ENCODE measurements at places on chromosomes 5 and 9.

DNA sequence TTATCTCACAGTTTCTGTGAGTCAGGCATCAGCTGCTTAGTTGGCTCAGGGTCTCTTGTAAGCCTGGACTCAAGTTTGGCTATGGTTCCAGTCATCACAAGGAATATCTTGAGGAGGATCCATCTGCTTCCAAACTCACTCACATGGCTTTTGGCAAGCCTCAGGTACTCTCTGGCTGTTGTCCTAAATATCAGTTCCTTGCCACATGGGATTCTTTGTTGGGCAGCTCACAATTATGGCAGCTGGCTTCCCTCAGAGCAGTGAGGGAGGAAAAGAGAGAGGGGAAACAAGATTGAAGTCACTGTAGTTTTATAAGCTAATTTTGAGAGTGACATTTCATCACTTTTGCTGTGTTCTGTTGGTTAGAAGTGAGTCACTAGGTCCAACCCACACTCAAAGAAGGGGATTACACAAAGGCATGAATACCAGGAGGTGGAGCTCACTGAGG lies 144.5 kb downstream of the GCNT1 start:
- no peaks in the 10 kb centered on the region for H3K27me3 ChIP-seq
- H3K4me3 ChIP-seq: no peak overlapping the region
- H3K4me1 ChIP-seq: no peaks in the 10 kb centered on the region
- DNase-seq: no peak
- no peaks in the 10 kb centered on the region for H3K36me3 ChIP-seq

GRCh38 chr5:112995764-112996618 lies 19.4 kb downstream of the DCP2 start:
- no peak overlapping the region for H3K27ac ChIP-seq
- H3K27me3 ChIP-seq: no peaks in the 10 kb centered on the region
- H3K4me1 ChIP-seq: no peaks in the 10 kb centered on the region

- H3K4me1 ChIP-seq: no peaks in the 10 kb centered on the region
- no peak for DNase-seq
- H3K36me3 ChIP-seq: no peaks in the 10 kb centered on the region
- H3K27ac ChIP-seq: no peak overlapping the region
- H3K27me3 ChIP-seq: no peaks in the 10 kb centered on the region
Measured at GRCh38 chr5:122858451-122858850, 13.0 kb downstream of the SNX24 start.

GRCh38 chr5:120605325-120606079 lies 141.4 kb downstream of the PRR16 start:
- no peaks in the 10 kb centered on the region for H3K4me1 ChIP-seq
- no peaks in the 10 kb centered on the region for H3K27me3 ChIP-seq
- DNase-seq: no peak
- H3K27ac ChIP-seq: no peak overlapping the region

DNA sequence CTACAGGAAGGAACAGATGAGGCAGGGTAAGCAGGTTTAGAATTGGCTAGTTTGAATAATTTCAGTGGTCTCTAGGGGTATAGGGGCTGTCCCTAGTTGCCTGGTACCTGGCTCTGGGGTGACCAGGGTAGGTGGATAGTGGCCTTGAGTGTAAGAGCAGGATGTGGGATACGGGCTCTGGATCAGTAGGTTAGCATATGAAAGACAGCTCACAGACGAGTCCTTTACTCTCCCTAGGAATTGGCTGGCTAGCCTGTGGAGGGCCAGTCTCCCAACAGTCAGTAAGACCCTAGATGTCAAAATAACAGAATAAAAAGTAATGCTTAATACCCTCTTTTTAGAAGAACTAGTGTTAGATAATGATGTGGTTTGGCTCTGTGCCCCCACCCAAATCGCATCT lies 16.6 kb upstream of the C9orf152 start:
- no peaks in the 10 kb centered on the region for H3K36me3 ChIP-seq
- DNase-seq: no peak
- no peaks in the 10 kb centered on the region for H3K27me3 ChIP-seq
- no peak overlapping the region for H3K4me3 ChIP-seq

GRCh38 chr9:98334796-98335195 lies 79.3 kb upstream of the TBC1D2 start:
- H3K27ac ChIP-seq: no peak overlapping the region
- no peak for DNase-seq

DNA sequence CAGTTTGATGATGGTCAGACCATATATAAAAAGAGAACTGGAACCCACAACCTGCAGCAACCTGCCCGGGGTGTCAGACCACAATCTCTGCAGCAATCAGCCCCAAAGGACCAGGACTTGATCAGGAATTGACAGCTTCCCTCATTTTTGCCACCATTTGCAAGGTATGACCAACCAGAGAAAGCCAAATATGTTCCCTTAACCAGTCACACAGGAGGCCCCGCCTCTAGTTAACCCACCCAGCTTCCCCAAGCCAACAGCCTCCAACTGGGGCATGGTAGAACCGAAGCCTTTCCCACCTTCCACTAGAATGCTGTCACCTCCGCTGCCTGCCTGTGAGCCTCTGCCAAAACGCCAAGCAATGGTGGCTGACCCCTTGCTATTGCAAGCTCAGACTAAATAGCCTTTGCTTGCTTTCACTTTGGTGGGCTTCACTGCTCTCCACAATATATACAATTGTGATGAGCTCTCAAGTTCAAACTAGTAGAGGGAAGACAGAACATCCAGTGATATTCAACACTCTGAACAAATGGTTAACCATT lies 86.3 kb downstream of the AK8 start:
- no peak for DNase-seq
- H3K4me1 ChIP-seq: no peaks in the 10 kb centered on the region

GRCh38 chr9:89610391-89610925 lies 5.6 kb downstream of the GADD45G start:
- no peak overlapping the region for H3K27ac ChIP-seq
- no peaks in the 10 kb centered on the region for H3K36me3 ChIP-seq
- H3K4me3 ChIP-seq: no peak overlapping the region
- DNase-seq: no peak
- H3K27me3 ChIP-seq: no peaks in the 10 kb centered on the region

DNA sequence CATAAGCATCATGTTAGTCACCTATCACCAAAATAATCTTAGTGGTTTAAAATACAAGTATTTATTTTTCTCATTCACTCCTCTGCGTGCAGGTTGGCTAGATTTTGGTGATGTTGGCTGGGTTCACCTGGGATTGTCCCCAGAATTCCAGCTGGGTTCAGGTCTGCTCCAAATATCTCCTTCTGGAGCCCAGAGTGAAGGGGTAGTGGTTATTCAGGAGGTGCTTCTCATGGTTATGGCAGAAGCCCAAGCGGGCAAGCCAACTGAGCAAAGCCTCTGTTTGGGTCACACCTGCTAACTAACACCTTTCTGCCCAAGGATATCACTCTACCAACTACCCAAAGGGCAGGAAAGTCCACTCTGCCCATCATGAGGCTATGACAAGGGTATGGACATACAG lies 4.7 kb upstream of the SLC25A46 start:
- H3K27ac ChIP-seq: no peak overlapping the region
- no peaks in the 10 kb centered on the region for H3K27me3 ChIP-seq
- H3K4me1 ChIP-seq: peaks cover 7% of the 10 kb centered on the region
- H3K36me3 ChIP-seq: no peaks in the 10 kb centered on the region

DNA sequence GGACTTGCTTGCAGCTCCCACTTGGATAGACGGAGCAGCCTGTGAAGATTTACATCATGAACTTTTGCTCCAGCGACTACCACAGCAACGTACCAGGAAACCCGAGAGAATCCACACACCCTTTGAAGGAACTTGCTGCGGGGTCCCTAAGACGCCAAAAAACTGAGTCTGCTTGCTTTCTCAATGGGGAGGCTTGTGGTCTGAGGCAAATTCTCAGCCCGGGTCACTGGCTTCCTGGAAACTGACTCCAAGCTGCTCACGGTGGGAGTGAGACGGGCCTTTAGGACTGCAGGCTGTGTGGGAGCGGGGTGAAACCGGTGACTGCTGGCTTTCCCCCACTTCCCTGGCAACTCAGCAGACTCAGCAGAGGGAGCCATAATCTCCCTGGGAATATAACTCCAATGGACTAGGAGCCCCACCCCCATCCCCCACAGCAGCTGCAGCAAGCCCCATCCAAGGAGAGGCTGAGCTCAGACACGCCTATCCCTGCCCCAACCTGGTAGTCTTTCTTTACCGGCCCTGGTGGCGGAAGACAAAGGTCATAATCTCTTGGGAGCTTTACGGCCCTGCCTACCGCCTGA lies 466.0 kb downstream of the CAAP1 start:
- no peak overlapping the region for H3K27ac ChIP-seq
- H3K4me1 ChIP-seq: no peaks in the 10 kb centered on the region
- no peaks in the 10 kb centered on the region for H3K27me3 ChIP-seq
- no peak overlapping the region for H3K4me3 ChIP-seq

DNA sequence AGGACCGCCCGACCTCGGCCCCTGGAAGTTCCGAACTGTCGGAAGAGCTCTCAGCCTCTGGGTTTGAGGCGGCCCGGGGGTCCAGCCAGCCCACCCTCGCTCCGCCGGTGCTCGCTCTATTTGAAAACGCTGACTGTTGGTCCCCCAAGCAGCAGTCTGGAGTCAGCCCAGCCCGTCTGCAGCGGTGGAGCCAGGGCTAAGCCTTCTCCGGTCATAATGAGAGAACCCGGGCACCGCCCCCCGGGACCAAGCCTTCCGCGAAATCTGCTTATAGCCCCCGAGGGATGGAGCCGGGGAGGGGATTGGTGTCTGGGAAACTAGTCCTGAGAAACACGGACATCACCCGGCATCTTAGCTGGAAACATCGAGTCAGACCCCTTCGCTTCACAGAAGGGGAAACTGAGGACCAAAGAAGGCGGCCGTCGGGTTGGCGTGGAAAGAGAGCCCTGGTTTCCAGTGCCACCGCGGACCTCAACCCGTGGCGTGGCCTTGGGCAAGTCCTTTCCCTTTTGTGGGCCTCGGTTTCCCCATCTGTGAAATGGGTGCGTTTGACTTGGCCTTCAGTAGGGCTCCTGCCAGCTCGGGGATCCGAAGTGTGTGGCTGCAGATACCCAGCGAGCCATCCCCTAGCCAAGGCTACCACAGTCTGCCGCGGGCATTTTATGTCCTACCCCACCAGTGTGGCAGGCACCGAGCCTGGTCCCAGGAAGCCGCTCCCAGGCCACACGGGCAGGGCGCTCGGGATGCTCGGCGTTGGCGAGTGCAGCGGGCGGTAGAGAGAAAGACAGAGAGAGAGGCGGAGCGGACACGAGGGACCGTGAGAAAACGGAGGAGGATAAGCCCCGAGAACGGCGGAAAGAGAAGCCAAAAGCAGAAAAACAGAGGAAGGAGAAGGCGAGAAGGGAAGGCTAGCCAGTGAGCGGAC lies 857 bp downstream of the ADAM19 start:
- H3K36me3 ChIP-seq: no peaks in the 10 kb centered on the region
- H3K27ac ChIP-seq: peak overlapping the region; percentile 39
- DNase-seq: no peak

- H3K27ac ChIP-seq: no peak overlapping the region
- DNase-seq: peak; percentile 61
- H3K27me3 ChIP-seq: no peaks in the 10 kb centered on the region
Measured at GRCh38 chr9:34500623-34501267, 22.0 kb downstream of the ENHO start.

GRCh38 chr9:68925175-68925574 lies 88.7 kb downstream of the PRKACG start:
- H3K4me3 ChIP-seq: no peak overlapping the region
- peaks cover 3% of the 10 kb centered on the region for H3K27me3 ChIP-seq
- H3K27ac ChIP-seq: no peak overlapping the region
- H3K4me1 ChIP-seq: no peaks in the 10 kb centered on the region
- no peak for DNase-seq

DNA sequence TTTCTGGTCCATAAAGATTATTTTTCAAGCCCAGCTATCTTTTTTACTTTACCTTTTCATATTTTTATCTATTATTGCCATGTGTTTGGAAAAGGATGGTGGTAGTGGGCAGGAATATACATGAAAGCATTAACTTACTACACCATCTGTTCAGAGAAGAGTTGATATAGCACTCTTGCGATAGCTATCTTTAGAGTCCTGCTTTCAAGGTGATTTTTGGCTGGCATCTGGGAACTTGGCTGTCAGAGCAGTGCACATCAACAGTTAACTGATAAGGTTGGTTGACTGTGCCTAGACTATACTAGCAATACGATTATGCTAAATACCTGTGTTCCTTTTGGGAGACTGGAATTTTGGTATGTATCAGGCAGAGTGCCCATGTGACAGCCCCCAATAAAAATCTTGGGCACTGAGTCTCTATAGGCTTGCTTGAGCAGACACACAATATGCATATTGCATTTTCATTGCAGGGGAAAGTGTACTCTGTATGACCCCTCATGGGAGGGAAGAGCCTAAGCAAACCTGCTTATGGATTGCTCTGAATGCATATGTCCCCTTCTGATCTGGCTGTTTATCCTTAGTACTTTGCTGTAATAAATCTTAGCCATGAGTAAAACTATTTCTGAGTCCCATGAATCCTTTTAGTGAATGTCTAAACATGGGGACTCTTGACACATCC lies 227.6 kb upstream of the C9orf72 start:
- DNase-seq: no peak
- H3K4me1 ChIP-seq: no peaks in the 10 kb centered on the region
- H3K36me3 ChIP-seq: no peaks in the 10 kb centered on the region
- H3K27me3 ChIP-seq: no peaks in the 10 kb centered on the region
- H3K27ac ChIP-seq: no peak overlapping the region
- no peak overlapping the region for H3K4me3 ChIP-seq

DNA sequence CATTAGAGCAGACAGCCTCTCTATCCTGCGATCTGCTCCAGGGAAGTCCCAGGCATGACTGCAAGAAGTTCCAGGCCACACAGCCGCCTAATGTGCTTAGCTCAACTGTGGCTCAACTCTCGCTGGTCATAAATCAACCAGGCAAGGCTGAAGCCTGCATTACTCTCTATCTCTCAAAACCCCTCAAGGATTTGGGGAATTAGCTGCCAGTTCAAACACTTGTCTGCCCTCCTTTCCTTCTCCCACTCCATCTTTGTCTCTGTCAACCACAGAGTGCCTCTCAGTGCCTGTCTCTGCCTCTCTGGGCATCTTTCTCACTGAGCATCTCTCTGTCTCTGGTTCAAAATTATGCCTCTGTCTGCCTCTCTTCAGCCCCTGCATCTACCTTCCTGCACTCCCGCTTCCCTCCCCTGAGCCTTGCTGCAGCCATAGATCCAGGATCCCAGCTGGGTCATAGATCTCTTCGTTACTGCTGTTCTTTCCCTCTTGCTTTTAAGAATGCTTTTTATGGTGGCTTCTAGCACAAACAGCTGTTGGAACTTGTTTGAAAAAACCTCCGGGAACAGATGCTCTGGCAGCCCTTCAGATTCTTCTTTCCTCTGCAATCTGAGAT lies 27.9 kb upstream of the GALNT10 start:
- no peak overlapping the region for H3K27ac ChIP-seq
- no peak overlapping the region for H3K4me3 ChIP-seq
- no peaks in the 10 kb centered on the region for H3K36me3 ChIP-seq

- H3K4me3 ChIP-seq: no peak overlapping the region
- no peak for DNase-seq
- H3K27ac ChIP-seq: no peak overlapping the region
- no peaks in the 10 kb centered on the region for H3K36me3 ChIP-seq
- H3K27me3 ChIP-seq: no peaks in the 10 kb centered on the region
Measured at GRCh38 chr5:111159845-111160244, 64.3 kb upstream of the CAMK4 start.

DNA sequence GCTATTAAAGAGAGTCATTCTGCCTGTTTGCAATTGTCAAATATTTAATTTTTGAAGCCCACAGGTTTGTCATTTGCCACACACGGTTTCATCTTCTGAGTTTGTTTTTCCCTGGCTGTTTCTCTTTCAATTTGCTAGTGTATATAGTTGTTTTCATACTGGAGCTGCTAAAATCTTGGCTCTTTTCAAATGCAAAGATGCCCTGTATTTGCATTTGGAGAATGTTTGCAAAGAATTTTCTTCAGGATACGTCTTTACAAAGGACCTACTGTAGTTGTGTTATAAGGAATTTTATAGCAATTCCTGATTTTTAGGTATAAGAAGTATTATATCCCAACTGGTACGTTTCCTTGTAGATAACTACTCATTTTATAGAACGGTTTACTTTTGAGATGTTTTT lies 48.0 kb downstream of the IZUMO3 start:
- H3K27me3 ChIP-seq: no peaks in the 10 kb centered on the region
- no peak overlapping the region for H3K27ac ChIP-seq
- no peak for DNase-seq
- H3K36me3 ChIP-seq: no peaks in the 10 kb centered on the region
